ENCODE measurements at places on chromosomes 7 and 10. TPM values are rescaled to one million over a fixed set of nuclear protein-coding genes. Genes with fewer than 3 reads are reported as not detected.

FAM171A1 gene
- total RNA-seq, result 26.8 TPM

PTN gene
- total RNA-seq, result 0.13 TPM

INPP5A gene
- 23.9 TPM for total RNA-seq

PNLIP gene
- total RNA-seq, result not detected

CDH23 gene
- under 0.01 TPM for total RNA-seq

GTF2IRD1 gene
- total RNA-seq, result 5.4 TPM
